ENCODE measurements at places on chromosomes 16 and 17.

DNA sequence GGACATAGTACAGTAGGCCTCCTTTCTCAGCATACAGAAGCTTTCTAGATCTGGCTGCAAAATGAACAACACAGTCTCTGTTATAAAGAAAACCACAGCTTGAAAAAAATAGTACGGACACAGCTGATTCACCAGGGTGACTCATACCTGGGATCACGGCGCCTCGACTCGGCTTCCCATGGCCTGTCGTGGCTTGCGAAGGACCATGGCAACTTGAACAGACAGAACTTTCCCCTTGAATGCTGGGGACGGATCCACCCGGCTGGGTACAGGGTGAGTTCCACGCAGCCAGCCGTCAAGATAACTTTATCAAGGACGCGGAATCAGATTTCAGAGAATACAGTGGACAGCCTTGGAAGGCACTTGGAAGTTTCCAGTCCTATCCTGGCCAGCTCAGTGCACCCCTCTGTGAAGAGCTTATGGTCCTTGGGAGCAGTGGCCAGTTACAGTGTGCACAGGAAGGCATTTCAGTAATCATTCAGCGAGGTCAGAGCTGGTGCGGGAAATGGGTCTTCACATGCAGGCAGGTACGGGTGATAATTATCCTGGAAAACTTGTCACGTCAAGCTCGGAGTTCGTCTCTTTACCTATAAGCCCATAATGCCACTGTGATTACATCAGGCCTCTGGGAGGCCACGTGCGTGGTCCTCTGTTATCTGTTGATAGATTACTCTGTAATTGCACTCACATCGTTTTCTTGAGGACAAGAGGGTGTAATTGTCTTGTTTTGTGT lies 57.9 kb upstream of the MAF start:
- H3K36me3 ChIP-seq = no peaks in the 10 kb centered on the region
- H3K27me3 ChIP-seq = no peaks in the 10 kb centered on the region
- no peak overlapping the region for H3K4me3 ChIP-seq
- H3K4me1 ChIP-seq = peaks cover 14% of the 10 kb centered on the region

DNA sequence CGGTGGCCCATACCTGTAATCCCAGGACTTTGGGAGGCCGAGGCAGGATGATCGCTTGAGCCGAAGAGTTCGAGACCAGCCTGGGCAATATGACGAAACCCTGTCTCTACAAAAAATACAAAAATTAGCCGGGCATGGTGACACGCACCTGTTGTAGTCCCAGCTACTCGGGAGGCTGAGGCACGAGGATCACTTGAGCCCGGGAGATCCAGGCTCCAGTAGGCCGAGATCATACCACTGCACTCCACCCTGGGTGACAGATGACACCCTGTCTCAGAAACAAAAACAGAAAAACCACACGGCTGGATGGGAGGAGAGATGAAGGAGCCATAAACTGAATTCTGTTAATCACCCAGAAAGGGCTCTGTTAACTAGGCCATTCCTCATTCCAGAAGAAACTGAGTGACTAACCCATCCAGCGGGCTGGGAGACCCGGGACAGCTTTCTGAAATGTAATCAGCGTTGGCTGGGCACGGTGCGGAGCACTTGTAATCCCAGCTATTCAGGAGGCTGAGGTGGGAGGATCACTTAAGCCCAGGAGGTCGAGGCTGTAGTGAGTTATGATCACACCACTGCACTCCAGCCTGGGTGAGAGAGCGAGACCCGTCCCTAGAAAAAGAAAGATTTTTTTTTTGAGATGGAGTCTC lies 641 bp upstream of the NT5C3B start:
- peak overlapping the region; percentile 86 for H3K4me3 ChIP-seq
- DNase-seq = no peak
- H3K36me3 ChIP-seq = peaks cover 3% of the 10 kb centered on the region

- no peak overlapping the region for H3K27ac ChIP-seq
- no peak overlapping the region for H3K4me3 ChIP-seq
- no peaks in the 10 kb centered on the region for H3K36me3 ChIP-seq
- H3K27me3 ChIP-seq = peaks cover 23% of the 10 kb centered on the region
These were observed 15.2 kb upstream of the ZNF469 start for GRCh38 chr16:88367560-88367959.

GRCh38 chr17:36937959-36938565 lies 787 bp downstream of the LHX1 start:
- H3K27me3 ChIP-seq = peaks cover 84% of the 10 kb centered on the region
- H3K4me3 ChIP-seq = peak overlapping the region; percentile 64
- H3K4me1 ChIP-seq = peaks cover 36% of the 10 kb centered on the region
- no peaks in the 10 kb centered on the region for H3K36me3 ChIP-seq
- no peak for DNase-seq

- H3K27me3 ChIP-seq = peaks cover 2% of the 10 kb centered on the region
- no peaks in the 10 kb centered on the region for H3K36me3 ChIP-seq
- H3K27ac ChIP-seq = no peak overlapping the region
- no peaks in the 10 kb centered on the region for H3K4me1 ChIP-seq
- no peak overlapping the region for H3K4me3 ChIP-seq
These were observed 376.1 kb downstream of the SEC14L1 start for GRCh38 chr17:77516902-77517301.

DNA sequence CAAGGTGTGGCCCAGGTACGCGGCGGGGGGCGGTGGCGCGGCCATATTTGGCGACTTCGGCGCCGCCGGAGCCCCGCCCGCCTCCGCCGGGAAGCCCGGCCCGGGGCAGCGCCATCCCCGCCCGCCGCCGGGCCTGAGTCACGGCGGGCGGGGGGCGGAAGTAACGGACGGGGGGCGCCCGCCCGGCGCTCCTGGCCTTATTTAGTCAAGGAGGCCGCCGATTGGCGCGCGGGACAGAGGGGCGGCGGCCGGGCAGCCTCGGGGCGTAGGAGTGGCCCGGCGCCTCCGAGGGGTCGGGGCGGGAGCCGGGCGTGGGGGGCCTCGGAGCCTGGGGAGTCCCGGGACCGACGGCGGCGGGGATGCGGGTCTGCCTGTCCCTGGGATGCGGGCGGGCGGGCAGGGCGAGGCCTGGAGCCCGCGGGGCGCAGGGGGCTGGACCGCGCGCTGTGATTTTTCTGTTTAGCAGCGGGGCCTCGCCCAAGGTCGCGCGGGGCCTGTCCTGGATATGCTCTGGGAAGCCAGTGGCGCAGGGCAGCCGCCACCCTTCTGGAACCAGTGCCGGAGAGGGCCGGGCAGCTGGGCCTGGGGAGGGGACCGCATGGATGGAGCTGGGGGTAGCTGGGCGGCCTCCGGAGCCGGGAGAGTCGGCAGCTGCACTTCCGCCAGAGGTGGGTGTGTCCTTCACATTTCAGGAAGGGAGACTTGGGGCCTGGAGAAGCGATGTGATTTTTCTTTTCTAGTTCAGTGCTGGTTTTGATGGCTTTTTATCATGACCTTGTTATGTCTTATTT lies 2.3 kb upstream of the ACTG1 start:
- peaks cover 19% of the 10 kb centered on the region for H3K4me1 ChIP-seq
- peaks cover 23% of the 10 kb centered on the region for H3K36me3 ChIP-seq
- peak; percentile 69 for DNase-seq
- peak overlapping the region; percentile 85 for H3K4me3 ChIP-seq
- peaks cover 3% of the 10 kb centered on the region for H3K27me3 ChIP-seq
- H3K27ac ChIP-seq = peak overlapping the region; percentile 95

DNA sequence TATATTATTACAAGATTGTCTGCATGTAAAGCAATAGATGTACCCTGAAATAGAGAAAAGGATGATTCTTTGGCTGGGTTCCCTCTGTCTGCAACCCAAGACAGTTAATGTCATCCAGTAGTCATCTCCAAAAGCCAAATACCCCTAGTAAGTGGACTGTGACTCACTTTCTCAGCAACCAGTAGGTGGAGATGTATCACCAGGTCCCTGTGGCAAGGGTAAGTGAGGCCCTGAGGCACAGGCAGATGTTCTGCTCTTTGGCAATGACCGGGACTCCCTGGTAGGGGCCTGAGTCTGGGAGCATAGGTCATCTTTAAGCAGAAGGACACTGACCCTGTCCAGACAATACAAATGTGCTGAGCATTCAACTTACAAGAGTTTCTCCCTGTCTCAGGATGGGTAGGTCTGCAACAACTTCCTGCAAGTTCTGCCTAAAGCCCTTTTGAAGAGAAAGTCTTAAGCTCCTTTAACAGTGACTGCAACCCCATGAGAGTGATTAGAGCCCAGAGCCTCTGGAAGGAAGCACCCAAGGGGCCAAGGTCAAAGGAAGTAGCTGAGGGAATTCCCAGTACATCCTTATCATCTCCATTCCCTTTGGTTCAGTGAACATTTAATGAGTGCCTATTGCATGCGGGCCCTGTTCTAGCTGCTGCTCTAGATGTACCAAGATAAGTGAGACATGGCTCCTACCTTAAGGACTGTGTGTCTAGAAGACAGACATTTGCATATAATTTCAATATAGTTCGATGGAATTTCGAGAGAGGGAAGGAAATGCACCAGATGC lies 31.9 kb downstream of the PMP22 start:
- H3K27ac ChIP-seq = no peak overlapping the region
- no peaks in the 10 kb centered on the region for H3K27me3 ChIP-seq
- DNase-seq = no peak
- H3K4me3 ChIP-seq = no peak overlapping the region

DNA sequence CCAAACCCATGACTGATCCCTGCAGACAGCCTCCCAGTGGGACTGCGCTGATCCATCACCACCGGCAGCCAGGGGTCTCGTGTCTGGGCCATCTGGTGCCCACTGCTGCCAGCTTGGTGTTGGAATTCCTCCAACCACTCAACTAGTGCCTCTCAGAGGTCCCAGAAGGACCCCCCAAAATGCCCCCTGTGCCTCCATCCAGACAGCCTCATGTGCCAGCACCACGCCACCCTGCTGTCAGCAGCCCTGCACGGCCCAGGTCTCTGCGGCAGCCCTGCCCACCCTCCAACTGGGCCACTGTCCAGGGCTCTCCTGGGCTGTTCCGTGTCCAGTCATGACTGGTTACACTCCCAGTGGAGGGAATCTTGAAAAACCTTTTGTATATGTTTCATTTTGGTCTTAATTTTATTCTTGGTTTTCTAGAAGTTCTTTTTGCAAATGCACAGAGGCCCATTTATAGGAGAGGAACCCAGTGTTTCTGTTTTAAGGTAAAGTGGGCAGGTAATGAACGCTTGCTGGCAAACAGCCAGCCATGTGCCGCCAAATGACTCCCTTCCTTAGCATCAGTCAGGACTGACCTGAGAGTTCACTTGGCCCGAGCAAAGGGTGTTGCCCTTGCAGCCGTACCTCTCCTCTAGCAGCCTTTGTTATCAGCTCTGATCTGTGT lies 34.6 kb downstream of the GRIN2C start:
- H3K4me1 ChIP-seq = no peaks in the 10 kb centered on the region
- no peak overlapping the region for H3K27ac ChIP-seq
- no peak for DNase-seq
- H3K4me3 ChIP-seq = no peak overlapping the region
- H3K36me3 ChIP-seq = no peaks in the 10 kb centered on the region

- no peaks in the 10 kb centered on the region for H3K36me3 ChIP-seq
- H3K4me1 ChIP-seq = no peaks in the 10 kb centered on the region
- DNase-seq = no peak
These were observed 3.6 kb upstream of the KRTAP9-7 start for GRCh38 chr17:41271858-41272257.

- H3K27ac ChIP-seq = peak overlapping the region; percentile 81
- H3K27me3 ChIP-seq = no peaks in the 10 kb centered on the region
- no peak overlapping the region for H3K4me3 ChIP-seq
- no peaks in the 10 kb centered on the region for H3K36me3 ChIP-seq
- peaks cover 4% of the 10 kb centered on the region for H3K4me1 ChIP-seq
These were observed 50.2 kb downstream of the WSB1 start for GRCh38 chr17:27343977-27344607.

DNA sequence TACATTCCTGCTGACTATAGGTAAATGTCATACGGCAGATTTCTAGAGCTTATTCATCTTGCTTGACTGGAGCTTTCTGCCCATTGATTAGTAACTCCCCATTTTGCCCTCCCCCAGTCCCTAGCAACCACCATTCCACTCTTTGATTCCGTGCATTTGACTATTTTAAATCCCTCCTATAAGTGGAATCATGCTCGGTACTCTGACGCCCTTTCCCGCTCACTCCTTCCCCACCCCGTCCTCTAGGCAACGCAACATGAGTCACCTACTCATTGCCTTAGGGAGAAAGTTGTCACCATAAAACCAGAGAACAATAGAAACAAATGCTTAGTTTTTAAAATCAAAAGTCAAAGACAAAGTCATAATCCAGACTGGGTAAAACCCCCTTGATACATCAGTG lies 45.5 kb upstream of the RBBP6 start:
- peaks cover 4% of the 10 kb centered on the region for H3K4me1 ChIP-seq
- no peak for DNase-seq
- no peak overlapping the region for H3K27ac ChIP-seq
- no peak overlapping the region for H3K4me3 ChIP-seq
- H3K27me3 ChIP-seq = no peaks in the 10 kb centered on the region
- no peaks in the 10 kb centered on the region for H3K36me3 ChIP-seq

GRCh38 chr17:73337330-73337710 lies 25.5 kb upstream of the CDC42EP4 start:
- no peak overlapping the region for H3K4me3 ChIP-seq
- H3K4me1 ChIP-seq = peaks cover 15% of the 10 kb centered on the region
- no peak for DNase-seq
- no peak overlapping the region for H3K27ac ChIP-seq
- peaks cover 4% of the 10 kb centered on the region for H3K27me3 ChIP-seq
- H3K36me3 ChIP-seq = no peaks in the 10 kb centered on the region

GRCh38 chr17:74647871-74648672 lies 24.5 kb upstream of the CD300E start:
- H3K36me3 ChIP-seq = no peaks in the 10 kb centered on the region
- peaks cover 58% of the 10 kb centered on the region for H3K27me3 ChIP-seq
- no peaks in the 10 kb centered on the region for H3K4me1 ChIP-seq
- DNase-seq = no peak
- no peak overlapping the region for H3K27ac ChIP-seq

DNA sequence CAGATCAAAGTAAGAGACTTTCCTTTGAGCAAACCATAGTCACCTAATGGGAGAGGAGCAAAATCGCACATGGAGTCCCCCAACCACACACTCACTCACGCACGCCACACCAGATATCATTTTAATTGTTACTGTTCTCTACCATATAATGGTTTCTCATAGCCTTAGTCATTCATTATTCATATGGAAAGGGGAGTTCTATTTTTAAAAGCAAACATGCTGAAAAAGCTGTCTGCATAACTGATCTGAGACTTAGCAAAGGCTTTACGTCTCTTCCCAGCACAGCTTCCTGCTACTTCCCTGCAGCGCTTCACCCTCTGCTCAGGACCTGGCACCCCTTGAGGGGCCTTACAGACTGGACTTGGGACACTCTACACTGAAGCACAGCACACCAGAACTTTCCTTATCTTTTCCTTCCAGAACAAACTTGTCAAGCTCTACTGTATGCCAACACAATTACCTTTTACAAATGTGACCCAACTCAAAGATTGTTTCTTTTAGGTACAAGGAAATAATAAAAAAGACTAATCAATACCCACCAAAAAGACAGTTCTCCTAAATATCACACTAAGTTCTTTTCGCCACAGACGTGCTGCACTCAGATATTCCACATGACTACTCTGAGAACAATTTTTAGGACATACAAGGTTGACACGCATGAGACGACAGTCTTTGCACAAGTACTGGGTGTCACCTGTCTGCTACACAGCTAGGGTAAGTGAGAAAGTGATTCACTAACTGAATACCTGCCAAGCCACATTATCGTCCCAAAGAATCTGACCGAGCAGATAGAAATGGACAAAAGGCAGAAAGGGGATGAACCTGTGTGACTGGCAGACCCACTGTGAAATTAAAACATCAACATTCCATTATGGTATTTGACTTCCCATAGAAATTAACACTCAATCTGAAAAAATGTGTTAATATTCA lies 21.5 kb downstream of the SRP68 start:
- H3K27me3 ChIP-seq = no peaks in the 10 kb centered on the region
- H3K4me3 ChIP-seq = no peak overlapping the region

Data from progenitor cell of endocrine pancreas (in vitro differentiated cells).